ENCODE measurements at places on chromosomes 5 and 9.

DNA sequence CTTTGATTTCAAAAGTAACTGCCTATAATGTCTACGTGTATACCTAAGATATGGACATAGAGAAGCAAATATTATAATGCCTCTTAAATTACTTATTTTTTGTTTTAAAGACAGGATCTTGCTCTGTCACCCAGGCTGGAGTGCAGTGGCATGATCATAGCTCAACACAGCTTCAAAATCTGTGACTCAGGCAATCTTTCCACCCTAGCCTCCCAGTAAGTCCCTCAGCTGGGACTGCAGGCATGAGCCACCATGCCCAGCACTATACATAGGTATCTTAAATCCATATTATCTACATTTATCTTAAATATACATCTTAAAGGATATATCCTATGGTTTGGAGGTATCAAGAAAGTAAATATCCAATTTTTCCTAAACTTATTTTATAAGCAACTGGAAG is 261.2 kb downstream of the ARL15 start:
- peaks cover 12% of the 10 kb centered on the region for H3K4me1 ChIP-seq
- H3K27me3 ChIP-seq, result no peaks in the 10 kb centered on the region
- no peak overlapping the region for H3K27ac ChIP-seq
- H3K36me3 ChIP-seq, result no peaks in the 10 kb centered on the region
- DNase-seq, result no peak

DNA sequence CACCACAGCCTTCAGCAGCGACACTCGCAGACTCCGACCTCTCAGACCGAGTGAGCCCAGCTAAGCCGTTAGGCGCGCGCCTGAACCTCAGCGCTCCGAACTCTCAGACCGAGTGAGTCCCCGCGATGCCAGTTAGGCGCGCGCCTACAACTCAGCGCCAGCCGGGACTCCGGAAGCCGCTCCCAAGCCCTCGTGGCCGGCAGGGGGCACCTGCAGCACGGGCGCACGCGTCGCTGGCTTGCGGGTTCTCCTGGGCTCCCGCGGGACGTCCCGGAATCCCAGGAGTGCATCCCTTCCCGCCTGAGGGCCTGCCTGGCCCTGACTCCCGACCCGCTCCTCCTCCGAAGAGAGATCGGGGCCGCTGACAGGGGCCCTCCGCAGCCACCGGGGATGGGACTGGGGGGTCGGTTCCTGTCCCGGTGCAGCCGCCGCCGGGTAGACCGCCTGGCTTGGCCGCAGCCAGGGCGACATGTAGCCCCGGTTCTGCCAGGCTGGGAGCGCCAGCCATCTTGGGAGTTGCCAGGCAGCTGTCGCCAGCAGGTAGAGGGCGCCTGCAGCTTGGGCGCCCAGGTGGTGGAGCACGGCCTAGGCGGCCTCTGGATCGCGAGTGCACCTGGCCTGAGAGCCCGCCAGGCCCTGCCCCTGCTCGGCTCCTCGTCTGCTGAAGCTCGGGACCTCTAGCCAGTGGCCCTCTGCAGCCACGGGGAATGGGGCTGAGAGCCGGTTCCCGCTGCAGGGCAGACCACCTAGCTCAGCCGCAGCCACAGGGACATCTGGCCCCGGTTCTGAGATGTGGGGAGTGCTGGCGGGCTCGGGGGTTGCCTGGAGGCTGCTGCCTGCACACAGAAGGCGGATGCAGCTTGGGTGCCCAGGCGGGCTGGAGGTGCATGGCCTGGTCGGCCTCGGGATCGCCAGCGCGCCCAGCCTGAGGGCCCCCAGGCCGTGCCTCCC is at the start of gene ANKRD18A:
Gene ANKRD18A (minus strand): TSS at position 114 of the 951 bp plus-strand sequence. CDS start 311 bp downstream, outside the sequence.
- peaks cover 12% of the 10 kb centered on the region for H3K4me1 ChIP-seq
- peak; percentile 69 for DNase-seq
- peaks cover 77% of the 10 kb centered on the region for H3K27me3 ChIP-seq
- no peak within 1 kb of the TSS for H3K27ac ChIP-seq
- H3K36me3 ChIP-seq, result no peaks in the 10 kb centered on the region

GRCh38 chr5:144390133-144390532 is 219.5 kb downstream of the KCTD16 start:
- no peaks in the 10 kb centered on the region for H3K27me3 ChIP-seq
- H3K27ac ChIP-seq, result no peak overlapping the region
- H3K4me3 ChIP-seq, result no peak overlapping the region
- no peaks in the 10 kb centered on the region for H3K36me3 ChIP-seq

DNA sequence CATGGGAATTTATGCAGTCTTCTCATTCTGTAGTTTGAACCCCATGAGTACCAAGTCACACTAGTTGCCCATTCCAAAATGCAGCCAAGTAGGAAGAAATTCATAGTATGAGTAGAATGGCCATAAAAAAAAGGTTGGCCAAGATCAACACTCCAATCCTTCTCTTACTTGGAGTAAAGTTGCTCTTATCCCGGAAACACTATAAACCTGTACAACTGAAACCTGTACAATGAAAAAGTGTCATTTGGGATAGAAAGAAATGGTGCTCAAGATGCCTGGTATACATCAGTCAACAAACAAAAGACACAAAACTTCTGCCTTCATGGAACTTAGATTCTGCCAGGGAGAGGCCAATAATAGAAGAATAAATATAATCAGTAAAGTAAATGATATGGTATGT is 325.0 kb downstream of the NFIB start:
- no peak overlapping the region for H3K4me3 ChIP-seq
- H3K4me1 ChIP-seq, result peaks cover 13% of the 10 kb centered on the region
- H3K27ac ChIP-seq, result no peak overlapping the region
- H3K27me3 ChIP-seq, result no peaks in the 10 kb centered on the region

DNA sequence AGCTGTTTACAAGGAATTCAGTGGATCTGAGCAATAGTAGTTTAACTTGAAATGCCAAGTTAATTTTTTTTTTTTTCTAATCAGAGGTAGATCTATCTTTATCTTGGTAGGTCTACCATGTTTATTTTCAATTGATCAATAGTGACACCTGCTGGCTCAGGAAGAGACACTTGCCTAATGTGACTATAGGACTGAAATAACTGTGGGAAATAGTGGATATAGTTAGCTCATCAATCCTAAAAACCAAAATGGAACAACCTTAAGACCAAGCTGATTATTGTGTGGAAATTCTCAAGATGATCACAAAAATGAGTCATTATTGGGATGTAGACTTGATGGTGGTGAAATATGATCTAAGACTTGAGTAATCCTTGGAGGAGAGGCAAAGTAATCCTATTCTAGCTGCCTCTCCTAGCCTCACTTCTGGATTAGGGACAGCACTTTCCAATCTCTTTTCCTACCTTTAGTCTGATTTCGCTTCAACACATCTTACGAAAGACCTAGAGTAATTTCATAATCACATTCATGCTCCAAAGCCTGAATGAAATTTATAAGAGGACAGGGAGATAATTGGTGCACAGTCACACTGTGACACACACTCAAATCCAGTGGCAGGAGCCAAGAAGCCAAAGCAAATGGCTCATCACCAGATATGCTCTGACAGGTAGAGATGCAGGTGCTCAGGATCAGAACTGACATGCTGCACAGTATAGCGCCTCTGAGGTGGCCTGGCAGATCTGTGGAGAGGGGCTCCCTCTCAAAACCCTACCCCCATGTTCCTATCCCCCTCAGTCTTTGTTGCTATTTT is 156.3 kb downstream of the HMHB1 start:
- H3K27ac ChIP-seq, result no peak overlapping the region
- DNase-seq, result no peak
- no peaks in the 10 kb centered on the region for H3K36me3 ChIP-seq
- H3K4me1 ChIP-seq, result no peaks in the 10 kb centered on the region
- peaks cover 23% of the 10 kb centered on the region for H3K27me3 ChIP-seq
- no peak overlapping the region for H3K4me3 ChIP-seq

DNA sequence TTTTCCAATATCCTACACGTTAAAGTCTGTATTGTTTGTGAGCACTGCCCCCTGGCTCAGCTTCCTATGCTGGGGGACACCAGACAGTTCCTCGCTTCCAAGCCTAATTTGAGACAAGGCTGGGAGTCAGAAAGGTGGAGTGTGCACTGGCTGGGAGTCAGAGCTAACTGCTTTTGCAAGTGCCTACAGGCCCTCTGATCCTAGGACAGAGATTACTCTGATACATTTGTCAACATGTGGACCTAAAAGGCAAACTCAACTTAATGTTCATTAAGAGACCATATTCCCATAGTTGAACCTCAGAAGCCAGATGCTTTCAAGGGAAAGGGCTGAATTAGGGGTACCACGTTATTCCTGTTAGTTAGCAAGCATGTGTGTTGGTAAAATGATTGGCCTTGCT is 80.8 kb downstream of the NIPSNAP3B start:
- no peak overlapping the region for H3K27ac ChIP-seq
- H3K36me3 ChIP-seq, result peaks cover 2% of the 10 kb centered on the region
- H3K4me3 ChIP-seq, result no peak overlapping the region
- no peaks in the 10 kb centered on the region for H3K27me3 ChIP-seq
- no peak for DNase-seq

Data from mesothelial cell of epicardium (in vitro differentiated cells).